ENCODE measurements at places on chromosomes 6 and 20. TPM values are rescaled to one million over a fixed set of nuclear protein-coding genes. Genes with fewer than 3 reads are reported as not detected.

PRRT1 gene
- polyA plus RNA-seq, result 26.0 TPM

C20orf141 gene
- polyA plus RNA-seq, result not detected

PRL gene
- not detected for polyA plus RNA-seq

GRCh38 chr6:89807581-89807980 is 12.0 kb downstream of the MDN1 start:
- no peak for DNase-seq

DNA sequence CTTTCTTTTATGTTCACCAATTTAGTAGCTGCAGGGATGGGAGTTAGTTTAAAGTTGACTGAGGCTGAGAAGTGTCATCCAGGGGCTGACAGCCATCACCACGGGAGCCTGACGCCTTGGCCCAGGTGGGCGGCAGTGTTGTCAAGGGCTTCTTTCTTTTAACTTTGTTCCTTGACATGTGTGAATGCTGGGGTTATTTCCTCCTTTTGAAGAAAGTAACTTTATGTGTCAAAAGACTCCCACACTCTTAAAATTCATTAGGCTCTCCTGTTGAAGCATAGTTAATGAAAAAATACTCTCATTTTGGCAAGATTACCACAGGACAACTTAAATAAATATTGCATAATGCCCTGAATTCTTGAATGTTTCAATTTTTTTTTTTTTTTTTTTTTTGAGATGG is 50.0 kb downstream of the SASH1 start:
- no peak for DNase-seq

DNA sequence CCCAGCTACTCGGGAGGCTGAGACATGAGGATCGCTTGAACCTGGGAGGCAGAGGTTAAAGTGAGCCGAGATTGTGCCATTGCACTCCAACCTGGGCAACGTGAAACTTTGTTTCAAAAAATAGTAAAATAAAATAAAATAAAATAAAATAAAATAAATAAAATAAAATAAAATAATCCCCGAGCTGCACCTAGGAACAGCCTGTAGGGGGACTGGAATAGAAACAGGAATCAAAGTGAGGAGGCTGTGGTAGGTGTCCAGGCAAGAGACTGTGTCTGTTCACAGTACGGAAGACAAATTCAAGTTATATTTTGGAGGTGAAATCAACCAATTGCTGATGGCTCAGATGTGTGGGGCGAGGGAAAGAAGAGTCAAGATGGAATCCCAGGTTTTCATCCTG is 86.2 kb downstream of the KCNB1 start:
- no peak for DNase-seq

GRCh38 chr6:67875877-67876383 is 759.2 kb upstream of the ADGRB3 start:
- DNase-seq, result no peak

- peak; percentile 57 for DNase-seq
These were observed 91.9 kb upstream of the SIRPA start for GRCh38 chr20:1803061-1803931.

DNA sequence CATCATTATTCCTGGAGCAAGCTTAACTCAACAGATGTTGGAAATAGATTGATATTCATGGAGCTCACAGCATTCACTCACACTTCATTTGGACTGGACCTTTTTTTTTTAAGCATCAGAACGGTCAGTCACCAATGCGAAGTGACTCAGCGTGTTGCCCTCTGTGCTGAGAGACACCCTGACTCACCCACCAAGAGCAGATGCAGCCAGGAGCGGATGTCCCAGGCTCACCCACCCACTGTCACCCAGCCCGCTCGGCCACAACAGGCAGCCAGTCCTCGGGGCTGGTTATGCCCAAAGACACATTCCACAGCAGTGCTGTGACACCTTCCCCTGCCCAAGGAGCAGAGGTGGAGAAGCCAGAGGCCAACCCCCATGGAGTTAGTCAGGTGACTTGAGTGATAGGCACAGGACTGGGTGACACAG is 15.7 kb downstream of the RNASET2 start:
- no peak for DNase-seq

DNA sequence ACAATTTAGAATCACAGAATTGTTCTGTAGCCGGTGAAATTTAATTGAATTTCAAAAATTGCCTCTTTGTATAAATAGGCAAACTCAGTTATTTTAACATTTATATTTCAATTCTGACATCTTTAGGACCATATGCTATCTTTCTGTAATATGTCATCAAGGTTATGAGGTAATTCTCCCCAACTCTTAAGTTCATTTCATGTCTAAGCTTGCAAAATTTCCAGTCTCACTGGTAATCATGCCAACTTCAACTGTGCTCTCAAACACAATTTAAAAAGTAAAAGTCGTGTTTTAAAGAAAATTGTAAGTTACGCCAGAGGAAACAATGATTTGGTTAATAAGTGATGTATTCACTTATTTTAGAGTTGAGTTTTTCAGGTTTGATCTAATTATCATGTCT is 1.4 kb downstream of the NCOA7 start:
- DNase-seq, result no peak

DNA sequence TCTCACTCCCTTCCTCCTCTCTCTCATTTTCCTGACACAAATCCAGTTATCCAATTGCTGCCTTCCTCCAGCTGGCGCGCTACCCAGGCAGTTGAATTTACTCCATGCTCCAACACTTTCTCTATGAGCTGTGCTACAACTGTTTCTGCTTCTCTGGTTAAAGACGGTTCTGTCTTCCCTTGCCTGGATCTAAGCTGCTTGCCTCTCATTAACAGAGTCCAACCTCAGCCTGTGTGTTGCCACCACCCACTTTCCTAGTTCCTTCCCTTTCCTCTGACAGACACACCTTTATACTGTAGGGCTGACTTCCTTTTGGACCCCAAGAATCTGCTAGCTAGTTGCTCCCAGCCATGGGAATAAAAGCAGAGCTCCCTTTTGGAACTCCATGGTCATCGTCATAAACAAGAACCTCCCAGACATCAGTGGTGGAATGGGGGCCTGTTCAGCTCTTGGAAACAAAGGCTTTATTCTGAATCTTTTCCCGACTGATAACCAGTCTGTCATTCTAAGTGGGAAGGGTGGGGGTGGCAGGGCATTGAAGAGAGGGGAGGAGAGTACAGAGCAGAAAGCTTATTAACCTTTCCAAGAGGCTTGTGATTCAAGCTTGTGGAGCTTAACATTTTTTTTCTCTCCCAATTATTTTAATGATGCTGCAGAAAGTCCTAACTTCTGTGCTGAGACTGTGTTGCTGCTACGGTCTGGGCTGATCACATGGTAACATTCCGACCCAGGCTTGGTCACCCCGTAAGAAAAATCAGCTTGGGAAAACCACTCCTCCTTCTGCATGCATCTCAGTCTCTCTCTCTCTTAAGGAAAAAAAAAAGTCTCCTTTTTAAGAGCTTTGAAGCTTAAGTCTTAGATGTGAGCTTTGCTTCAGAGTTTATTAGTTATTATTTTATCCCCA is 31.3 kb upstream of the BMP2 start:
- no peak for DNase-seq

- peak; percentile 38 for DNase-seq
These were observed 888.8 kb downstream of the QKI start for GRCh38 chr6:164303102-164303964.

DNA sequence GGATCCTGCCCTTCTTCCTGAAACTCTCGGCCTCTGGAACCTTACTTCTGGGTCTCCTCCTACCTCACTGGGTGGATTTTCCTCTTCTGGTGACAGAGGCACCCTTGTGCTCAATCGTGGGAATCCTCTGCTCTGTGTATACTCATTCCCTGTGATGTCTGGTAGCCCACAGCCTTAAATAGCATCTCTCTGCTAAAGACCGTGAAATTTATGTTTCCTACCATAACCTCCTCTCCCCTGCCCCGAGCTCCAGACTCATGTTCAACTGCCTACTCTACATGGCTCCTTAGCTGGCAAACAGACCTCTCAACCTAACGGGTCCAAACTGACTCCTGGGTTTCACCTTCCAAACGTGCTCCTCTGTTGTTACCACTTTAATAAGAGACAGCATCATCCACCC is 9.9 kb downstream of the MMP9 start:
- no peak for DNase-seq

GRCh38 chr20:38528167-38528566 is 52.8 kb upstream of the ADIG start:
- DNase-seq, result no peak
